Mesenteric fat pad (tissue), 1 donor: ENCODE measurements at places on chromosomes 12 and 14. TPM values are rescaled to one million over a fixed set of nuclear protein-coding genes. Genes with fewer than 3 reads are reported as not detected.

DNA sequence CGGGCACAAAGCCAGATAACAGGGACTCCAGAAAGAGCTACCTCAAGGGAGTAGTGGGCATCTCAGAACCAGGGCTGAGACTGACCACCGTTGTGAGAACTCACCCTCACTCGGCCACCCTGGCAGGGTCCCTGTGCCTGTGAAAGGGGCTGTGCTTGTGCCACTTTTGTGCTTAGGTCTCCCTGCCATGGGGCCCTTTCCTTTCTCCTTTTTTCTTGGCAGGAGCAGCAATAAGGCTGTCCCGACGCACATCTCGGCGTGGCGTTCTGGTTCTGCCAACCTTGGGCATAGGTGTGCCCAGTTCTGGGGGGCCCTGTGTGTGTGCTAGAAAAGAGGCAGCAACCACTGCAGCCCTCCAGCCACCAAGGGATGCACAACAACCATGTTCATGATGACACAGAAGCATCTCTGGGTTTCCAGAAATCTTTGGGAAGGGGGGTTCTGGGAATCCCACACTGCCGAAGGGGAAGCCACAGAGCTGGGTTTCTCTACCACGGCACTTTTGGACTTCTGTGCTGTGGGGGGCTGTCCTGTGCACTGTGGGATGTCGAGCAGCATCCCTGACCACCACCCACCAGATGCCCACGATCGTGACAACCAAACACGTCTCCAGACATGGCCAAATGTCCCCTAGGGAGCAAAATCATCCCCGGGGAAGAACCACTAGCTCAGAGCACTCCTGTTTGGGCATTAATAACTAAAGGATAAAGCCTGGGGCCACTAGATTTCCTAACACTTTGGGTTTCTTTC, 13.1 kb upstream of the TMEM119 start:
- DNase-seq: no peak

The SLC2A14 gene
- 5.4 TPM for total RNA-seq

- DNase-seq: no peak
Measured at GRCh38 chr12:62711631-62712241, 223.2 kb downstream of the PPM1H start.

The LMNTD1 gene
- total RNA-seq: not detected

The SCYL2 gene
- total RNA-seq: 40.0 TPM
